Skin of body (tissue), 3 donors: ENCODE measurements at places on chromosomes 1 and 21. TPM values are rescaled to one million over a fixed set of nuclear protein-coding genes. Genes with fewer than 3 reads are reported as not detected.

- peak; percentile 85 for DNase-seq
These were observed 1164.4 kb upstream of the ADGRL4 start for GRCh38 chr1:80170811-80171485.

SRM gene
- 13.0 TPM for total RNA-seq

PPIAL4G gene
- under 0.01 TPM for total RNA-seq

DNA sequence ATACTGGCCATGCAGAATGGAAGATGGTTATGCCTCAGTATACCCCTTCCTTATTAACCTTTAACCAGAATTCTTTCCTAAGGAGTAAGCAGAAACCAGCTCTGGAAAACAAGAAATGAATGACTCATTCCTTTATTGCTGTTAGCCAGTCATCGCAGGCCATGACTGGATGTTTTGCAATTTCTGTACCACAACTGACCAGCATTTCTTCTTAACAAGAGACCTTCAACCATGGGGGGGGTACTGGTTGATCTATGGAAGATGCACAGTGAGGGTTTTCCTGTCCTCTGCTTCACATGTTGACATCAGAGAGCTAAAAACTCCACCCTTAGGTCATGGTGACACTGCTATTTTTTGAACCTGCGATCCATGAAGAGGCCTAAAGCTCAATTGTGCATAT, 28.0 kb upstream of the RNF2 start:
- DNase-seq = no peak

- no peak for DNase-seq
These were observed 66.7 kb downstream of the ITPKB start for GRCh38 chr1:226672339-226672762.

DNA sequence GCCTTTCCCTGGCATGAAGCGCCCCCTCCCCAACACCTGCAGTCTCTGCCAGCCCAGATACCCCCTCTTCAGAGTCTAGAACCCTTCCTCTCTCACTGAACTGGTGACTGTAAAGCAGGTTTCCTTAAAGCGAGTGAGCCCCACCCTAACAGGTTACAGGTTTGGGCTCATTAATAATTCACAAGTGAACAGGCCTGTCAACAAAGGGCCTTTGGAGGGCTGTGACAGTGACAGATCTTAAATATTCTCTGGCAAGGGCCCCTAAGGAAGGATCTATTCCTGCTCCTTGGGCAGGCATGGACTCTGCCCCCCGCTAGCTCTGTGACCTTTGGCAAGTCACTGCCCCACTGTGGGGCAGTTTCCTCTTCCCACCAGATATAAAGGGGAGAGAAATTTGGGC, 5.6 kb upstream of the TTC39A start:
- no peak for DNase-seq

DNA sequence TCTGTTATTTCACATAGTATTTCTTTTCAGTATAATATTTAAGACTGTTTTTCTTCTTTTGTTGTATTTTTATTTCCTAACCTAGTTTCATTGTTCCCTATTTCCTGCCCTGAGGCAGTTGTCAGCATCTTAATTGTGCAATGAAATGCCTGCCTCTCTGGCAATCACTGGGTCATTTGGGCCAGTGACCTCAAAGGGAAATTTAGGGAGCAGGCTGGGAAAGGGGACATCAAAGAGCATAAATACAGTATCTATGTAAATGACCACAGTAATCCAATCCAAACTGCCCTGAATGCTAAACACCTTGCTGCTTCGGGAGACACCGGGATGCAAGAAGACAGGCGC, 147.8 kb downstream of the TLR5 start:
- no peak for DNase-seq

GRCh38 chr1:89698624-89699023, 65.7 kb downstream of the LRRC8C start:
- DNase-seq = no peak

DNA sequence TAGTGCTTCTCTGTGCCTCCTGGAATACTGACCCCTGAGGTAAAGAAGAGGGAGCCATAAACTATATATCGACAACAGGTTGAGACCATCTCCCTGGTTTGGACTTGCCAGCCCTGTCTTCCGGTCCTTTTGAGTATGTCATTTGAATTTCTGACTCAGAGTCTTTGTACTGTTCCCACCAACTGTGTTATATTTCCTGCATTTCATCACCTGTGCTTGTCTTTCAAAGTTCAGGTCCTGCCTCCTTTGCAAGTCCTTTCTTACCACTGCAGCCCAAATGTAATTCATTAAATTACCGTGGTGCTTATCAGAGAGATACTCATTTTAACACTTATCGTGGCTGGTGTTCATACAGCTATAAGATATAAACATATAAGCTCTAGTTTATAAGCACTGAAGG, 10.7 kb downstream of the AK5 start:
- no peak for DNase-seq

GRCh38 chr21:14520535-14520934, 25.6 kb downstream of the SAMSN1 start:
- no peak for DNase-seq

- no peak for DNase-seq
These were observed 2.2 kb upstream of the ATP1A4 start for GRCh38 chr1:160149233-160149632.

PDZK1 gene
- 8.7 TPM for total RNA-seq

DNA sequence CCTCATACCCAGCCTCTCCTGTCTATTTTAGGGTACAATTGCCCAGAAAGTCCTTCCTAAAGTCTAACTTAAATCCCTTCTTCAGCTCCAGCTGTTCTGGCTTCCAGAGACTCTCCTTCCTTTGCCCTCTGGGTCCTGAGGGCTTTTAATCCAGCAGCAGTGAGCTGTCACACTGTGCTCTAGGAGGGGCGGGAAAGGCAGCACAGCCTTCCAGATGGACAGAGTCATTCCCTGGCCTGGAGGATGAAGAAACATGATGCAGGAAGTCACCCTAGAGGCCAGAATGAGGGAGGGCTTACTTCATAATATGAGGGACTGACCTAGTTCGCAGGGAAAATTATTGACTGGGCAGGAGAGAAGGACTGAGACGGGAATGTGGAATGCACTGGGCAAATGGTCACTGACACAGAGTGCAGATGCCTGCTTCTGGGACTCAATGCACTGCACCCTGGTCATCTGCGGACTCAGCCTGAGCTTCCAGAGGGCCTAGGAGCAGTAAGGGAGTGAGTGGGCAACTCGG, 1.3 kb downstream of the SH2D2A start:
- DNase-seq = peak; percentile 64

DNA sequence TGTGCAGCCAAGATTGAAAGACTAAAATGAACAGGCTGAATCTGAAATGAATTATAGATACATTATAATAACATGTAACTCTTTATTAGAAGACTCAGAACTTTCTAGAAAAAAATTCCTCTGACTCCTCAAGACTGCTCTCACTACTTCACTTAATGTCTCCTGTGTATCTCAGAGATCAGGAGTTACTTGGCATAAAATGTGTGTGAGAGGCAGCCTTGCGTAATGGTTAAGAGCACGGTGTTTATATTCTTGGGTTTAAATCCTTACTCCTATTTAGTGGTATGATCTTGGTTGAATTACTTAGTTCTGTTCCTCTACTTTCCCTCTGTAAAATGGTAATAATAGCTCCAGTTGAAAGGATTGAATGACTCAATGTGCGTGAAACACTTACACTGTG, 634.9 kb downstream of the LTN1 start:
- DNase-seq = no peak
